ENCODE measurements at places on chromosomes 16 and 17.

GRCh38 chr17:14376666-14377065 lies 75.8 kb downstream of the HS3ST3B1 start:
- no peak for DNase-seq

DNA sequence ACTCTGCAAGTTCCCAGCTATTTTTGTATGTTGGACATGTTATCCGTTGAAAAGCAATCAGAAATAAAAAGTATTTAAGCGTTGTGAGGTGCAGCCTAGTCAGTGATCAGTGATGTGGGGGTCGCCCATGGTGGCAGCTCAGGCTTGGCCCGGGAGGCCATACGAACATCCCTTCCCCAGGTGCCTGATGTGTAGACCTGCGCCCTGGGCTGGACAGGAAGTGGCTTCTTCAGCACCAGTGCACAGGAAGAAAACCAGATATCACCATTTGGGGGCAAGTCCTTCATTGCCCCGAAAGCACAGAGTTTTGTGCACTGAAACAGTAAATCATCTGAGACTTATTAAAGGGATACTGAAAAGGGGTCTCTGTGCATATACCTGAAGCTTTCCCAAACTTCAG lies 98.9 kb downstream of the SOCS1 start:
- DNase-seq: no peak

GRCh38 chr17:61152898-61153297 lies 246.7 kb upstream of the TBX2 start:
- DNase-seq: no peak

- DNase-seq: no peak
Measured at GRCh38 chr17:16930571-16931317, 41.2 kb downstream of the TNFRSF13B start.

GRCh38 chr17:57874434-57875289 lies 24.8 kb upstream of the MRPS23 start:
- DNase-seq: no peak

- no peak for DNase-seq
Measured at GRCh38 chr16:48317026-48317425, 68.2 kb downstream of the SIAH1 start.

GRCh38 chr17:19590451-19590850 lies 56.8 kb downstream of the SLC47A1 start:
- DNase-seq: no peak

DNA sequence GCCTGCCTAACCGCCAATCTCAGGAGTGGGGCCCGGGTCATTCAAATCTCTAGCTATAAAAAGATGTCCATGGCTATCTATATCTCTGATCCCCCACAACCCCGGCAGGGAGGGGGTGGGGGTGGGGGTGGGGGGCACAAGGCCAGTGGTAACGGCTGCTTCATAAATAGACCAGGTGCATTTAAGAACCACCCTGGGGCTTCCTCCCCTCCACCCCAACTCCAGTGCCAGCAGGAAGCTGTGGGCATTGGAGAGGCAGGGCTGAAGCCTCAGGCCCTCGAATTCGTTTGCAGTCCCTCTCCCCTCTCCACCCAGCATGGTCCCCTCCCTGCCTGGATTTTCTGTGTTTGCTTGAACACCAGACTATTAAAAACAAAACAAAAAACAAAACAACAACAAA lies 56.0 kb downstream of the RAP1GAP2 start:
- DNase-seq: no peak

GRCh38 chr17:8708025-8708461 lies 36.6 kb downstream of the CCDC42 start:
- DNase-seq: no peak

DNA sequence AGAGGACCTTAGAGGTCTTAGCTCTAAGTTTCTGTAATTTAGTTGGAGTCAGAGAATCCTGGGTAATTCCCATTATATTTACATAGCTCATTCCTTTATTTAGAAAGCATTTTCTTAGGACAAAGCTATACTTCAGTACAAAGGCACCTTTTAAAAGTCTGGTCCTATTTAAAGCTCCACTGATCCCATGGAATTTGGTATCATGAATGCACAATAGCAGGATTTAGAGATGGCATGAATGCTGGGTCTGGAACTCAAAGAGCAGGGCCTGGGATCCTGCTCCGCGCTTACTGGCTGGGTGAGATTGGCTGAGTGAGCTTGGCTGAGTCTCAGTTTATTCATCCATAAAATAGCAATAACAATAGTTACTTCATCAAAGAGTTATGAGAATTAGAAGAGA lies 4.8 kb downstream of the KRT23 start:
- no peak for DNase-seq

GRCh38 chr17:8961829-8962228 lies 3.7 kb downstream of the PIK3R5 start:
- DNase-seq: no peak

GRCh38 chr16:47470810-47471209 lies 9.7 kb downstream of the PHKB start:
- no peak for DNase-seq

DNA sequence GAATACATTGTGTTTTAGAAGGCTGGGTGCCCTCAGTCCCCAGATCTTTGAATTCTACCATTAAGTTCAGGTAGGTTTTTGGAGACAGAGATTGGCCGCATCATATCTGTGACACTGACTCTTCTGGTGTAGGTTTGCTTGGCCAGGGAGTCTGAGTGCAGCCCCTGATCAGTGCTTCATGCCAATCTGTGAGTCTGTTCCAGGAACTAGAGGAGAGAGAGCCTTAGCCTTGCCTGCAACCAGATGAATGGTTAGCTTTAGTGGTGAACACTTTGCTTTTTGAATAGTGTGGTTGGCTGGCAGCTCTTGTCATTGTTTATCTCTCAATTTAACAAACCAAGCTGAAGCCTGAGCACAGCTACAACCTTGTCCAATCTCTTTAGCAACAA lies 87.8 kb downstream of the PLXDC1 start:
- DNase-seq: no peak

DNA sequence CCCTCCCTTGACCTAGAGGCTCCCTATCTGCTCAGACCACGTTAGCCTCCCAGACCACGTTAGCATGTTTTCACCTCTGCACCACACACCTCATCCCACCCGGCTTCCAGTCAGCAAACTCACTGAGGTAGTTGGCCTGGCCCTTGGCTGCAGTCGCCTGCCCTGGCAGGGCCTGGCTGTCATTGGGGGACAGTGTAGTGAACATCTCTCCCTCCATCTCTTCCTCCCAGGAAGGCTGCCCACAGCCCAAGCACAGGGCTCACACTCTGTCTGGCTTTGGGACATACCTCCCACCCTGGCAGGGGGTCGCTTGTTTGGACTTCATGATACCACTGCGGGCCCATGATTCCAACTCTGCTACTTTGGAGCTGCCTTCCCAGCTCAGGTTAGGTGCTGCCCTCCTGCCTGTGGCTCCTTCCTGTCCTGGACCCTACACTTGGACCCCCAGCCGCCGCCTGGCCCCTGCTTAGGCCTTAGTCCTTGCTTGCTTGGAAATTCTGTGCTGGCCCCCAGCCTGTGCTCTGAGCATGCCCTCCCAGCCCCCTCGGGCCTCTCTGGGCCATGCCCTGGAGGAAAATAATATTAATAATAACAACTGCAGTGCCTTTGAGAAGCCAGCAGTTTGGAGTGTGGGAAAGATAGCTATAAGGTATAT lies 167.7 kb downstream of the COPRS start:
- no peak for DNase-seq

DNA sequence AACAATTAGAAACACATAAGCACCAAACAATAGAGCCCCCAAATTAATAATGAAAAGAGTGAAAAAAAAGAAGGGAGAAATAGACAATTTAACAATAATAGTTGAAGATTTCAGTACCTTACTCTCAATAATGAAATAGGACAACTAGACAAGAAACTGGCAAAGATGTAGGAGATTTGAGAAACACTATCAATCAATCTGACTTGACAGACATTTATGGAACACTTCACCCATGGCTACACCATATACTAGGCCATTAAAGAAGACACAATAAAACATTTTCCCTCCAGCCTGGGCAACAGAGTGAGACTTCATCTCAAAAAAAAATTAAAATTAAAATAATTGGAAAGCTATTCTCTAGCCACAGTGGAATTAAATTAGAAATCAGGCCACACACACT lies 5.0 kb upstream of the DUS1L start:
- DNase-seq: no peak

DNA sequence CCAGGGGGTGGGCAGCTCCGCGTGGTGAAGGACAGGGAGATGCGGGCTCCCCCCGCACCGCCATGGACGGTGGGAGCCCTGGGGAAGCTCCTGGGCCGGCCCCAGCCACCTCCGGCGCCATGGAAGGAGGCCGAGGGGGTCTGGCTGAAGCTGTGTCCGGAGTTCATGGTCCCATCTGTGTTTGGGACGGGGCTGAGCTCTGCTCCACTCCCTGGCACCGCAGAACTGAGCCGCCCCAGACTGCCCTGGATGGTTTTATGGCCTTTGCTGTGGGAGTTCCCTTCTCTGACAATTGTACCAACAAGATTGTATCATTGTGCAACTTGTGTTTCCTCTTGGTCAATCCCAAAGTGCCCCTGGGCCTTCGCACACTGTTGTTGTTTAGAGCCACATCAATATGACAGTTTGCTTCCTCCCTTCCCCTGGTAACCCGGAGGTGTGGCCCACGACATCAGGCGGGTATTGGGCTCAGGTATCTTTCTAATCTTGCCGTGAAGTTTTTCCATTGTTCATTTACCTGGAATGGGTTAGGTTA lies 942 bp downstream of the KRT23 start:
- no peak for DNase-seq

DNA sequence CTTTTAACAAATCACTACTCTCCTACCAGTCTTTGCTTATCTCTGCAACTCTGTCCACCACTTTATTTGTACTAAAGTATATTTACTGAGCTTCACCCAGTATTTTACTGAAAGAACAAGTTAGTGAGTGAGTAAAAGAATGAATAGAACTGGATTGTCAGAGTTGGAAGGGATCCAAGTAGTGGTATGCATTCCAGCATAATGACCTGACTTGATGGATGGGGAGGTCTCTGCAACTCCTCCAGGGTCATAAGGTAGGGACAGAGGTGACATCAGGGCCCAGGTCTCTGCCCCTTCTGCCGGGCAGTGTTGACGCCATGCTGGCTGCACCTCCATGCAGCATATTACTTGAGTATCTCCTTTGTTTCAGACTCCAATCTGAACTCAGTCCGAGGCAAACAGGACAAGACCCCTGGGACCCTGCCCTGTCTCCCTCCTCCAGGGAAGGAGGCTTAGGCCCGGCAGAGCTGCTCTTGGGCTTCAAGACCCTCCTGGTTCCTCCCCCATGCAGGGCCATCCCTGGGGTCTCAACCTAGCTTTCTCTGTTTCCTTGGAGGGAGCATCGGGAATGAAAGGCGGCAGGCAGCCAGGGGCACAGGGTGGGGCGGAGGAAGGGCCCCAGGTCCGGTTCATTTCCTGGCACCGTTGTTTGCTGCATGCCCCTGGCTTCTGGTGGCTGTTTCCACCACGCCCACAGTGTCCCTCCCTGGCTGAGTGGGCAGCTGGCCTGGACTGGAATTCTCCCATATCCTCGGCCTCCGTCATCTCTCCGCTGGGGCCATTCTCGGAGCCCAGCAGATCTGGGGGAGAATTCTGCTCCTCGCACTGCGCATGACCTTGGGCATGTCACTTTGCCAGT lies 12.4 kb upstream of the ITGA3 start:
- no peak for DNase-seq

- DNase-seq: no peak
Measured at GRCh38 chr17:27430882-27431491, 25.3 kb upstream of the KSR1 start.

- DNase-seq: no peak
Measured at GRCh38 chr17:11170881-11171280, 70.1 kb upstream of the SHISA6 start.

DNA sequence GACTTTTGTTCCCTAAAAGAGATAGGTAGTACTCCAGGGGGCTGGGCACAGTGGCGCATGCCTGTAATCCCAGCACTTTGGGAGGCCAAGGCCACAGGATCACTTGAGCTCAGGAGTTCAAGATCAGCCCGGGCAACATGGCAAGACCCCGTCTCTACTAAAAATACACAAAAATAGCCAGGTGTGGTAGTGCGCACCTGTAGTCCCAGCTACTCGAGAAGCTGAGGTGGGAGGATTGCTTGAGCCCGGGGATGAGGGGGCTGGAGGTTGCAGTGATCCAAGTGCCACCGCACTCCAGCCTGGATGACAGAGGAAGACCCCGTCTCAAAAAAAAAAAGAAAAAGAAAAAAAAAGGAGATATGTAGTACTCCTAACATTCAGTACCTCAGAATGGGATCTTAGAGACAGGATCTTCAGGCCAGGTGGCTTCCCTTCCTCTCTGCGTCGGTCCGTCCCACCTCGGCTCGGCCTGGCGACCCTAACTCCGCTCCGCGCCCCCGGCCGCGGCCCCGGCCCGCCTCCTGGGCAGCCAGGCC lies 89.6 kb downstream of the CDC27 start:
- no peak for DNase-seq

DNA sequence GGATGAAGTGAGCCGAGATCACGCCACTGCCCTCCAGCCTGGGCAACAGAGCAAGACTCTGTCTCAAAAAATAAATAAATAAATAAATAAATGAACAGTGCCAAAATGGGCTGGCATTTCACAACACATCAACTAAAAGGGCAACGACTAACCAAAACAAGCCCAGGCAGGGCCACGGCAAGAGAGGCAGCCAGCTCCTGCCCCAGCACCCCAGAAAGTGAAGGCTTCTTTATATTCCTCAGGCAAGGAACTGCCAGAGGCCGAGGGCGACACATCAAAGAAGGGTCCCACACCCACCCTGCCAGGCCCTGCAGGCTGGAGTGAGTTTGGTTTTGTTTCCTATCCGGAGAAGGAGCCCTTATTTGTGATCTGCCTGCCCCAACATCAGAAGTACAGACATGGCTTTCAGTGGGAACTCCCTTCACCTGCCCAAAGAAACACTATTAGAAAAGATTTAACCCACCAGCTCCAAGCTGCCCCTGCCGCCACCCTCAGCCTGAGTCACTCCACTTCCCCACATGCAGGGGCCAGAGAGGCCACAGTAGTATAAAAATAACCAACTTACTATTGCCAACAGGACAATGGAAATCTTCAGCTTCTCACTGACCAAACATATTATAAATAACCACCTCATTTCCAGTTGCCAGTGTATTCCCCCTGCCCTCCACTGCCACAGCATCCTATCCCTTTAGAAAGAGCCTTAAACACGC lies 8.0 kb downstream of the FBXO31 start:
- no peak for DNase-seq

DNA sequence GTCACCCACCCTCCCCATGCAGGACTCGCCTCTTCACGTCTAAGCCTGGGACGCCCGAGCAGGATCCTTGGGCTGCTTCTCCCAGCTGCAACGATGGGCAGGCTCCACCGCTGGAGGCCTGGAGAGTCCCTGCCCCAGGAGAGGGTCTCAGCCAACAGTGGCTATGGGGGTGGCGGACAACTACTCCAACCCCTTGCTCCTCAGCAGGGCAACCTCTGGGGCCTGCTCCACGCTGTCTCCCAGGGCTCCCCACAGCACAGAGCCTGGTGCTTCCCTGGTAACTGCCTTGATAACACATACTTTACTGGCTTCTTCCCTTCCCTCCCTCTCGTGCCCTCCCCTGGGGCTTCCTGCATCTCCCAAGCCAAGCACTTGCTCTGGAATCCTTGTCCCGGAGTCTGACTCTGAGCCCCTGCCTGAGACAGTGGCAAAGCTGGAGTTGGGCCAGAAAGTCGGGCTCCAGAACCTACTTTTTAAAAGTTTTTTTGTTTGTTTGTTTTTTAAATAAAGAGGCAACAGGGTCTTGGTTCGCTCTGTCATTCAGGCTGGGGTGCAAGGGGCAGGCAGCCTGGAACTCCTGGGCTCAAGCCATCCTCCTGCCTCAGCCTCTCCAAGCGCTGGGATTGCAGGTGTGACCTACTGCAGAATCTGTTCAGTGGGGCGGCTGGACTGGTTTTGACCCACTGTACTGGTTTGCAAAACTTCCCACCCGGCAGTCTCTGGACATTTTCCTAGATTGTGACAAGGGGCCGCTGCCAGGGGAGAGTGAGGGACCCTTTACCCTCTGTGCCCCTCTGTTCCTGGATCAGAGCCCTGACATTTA lies 99.4 kb downstream of the TNFRSF13B start:
- DNase-seq: no peak
